AML-193 (cell line): ENCODE measurements at places on chromosomes 7 and 10.

GRCh38 chr7:129993275-129993674 lies 40.5 kb upstream of the UBE2H start:
- no peak for DNase-seq

DNA sequence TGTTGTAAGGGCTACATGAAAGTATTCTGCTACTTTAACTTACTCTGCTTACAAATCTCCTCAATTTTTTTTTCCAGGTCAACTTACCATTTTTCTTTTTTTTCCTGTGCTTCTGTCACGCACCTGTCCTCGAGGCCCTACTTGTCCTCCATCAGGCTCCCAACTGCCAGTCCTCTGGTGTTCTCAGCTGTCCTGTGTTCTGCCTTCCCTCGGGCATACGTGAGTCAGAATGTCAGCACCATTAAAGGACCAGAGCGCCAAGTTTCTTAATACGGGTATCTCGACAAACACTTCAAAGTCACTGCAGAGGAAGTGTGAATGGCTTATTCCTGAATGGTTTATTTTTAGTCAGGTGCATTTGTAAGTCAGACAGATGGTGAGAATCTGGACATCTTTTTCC lies at the start of gene TEX47:
TEX47 (minus strand) TSS at position 185 of the 400 bp plus-strand sequence. CDS start 795 bp downstream, outside the sequence.
- DNase-seq, result no peak

- DNase-seq, result no peak
Measured at GRCh38 chr10:71366690-71367089, 30.0 kb upstream of the CDH23 start.

- DNase-seq, result no peak
Measured at GRCh38 chr10:12513775-12514673, 164.7 kb downstream of the CAMK1D start.

- no peak for DNase-seq
Measured at GRCh38 chr10:43921881-43922280, 273.2 kb upstream of the ZNF32 start.

DNA sequence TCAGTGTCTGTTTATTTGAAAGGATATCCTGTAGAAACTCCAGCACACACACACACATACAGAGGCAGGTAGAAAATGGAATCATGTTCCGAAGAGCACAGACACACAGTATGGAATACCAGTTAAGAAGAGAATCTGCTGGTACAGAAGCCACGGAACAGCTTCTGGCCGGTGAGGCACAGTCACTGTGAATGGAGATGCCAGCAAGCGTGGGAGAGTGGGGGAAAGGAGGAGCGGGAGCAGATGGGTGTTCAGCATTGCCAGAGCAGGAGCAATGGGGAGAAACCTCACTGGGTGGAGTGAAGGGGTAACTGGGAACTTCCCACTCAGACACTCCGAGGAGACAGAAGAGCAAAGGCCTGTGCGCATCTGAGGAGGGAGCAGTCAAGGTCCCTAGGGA lies 9.5 kb upstream of the IMPDH1 start:
- no peak for DNase-seq

DNA sequence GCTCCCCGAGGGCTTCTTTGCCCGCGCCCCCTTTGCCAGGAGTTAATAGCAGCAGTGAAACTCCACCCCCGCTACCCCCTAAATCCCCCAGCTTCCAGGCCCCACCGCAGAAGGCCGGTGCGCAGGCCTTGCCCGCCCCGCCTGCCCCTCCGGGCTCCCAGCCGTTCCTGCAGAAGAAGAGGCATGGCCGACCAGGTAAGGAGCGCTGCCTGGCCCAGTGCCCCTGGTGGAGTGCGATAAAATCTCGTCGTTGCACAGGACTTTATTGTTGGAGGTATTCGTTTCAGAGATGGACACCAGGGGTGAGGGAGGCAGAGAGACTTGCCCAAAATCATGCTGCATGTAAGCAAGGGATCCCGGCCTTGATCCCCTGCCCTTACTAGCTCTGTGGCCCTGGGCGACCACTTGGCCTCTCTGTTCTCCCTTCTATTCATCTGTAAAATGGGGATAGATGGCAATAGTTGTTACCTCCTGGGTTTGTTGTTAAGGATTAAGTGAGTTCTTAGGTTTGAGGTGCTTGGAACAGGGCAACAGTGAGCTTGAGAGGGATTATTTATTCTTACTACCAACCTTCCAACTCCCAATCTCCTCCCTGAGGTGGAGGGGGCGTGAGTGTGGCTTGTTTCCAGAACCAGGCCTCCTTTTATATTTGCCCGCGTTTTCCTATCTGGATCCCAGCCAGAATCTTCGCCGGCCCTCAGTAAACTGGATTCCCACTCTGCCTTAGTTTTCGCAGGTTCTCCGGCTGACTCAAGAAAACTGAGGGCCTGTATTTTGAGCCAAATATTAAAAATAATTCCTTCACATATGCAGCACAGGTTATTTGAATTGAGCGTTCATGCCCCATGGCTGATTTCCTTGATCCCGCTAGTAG lies 78.3 kb downstream of the WIPF3 start:
- DNase-seq, result no peak

- no peak for DNase-seq
Measured at GRCh38 chr10:34798654-34799053, 16.4 kb downstream of the PARD3 start.

GRCh38 chr10:129918401-129918800 lies 45.7 kb downstream of the EBF3 start:
- no peak for DNase-seq

GRCh38 chr10:114823077-114823463 lies 1.5 kb downstream of the FHIP2A start:
- no peak for DNase-seq

GRCh38 chr7:17774716-17775288 lies 165.5 kb downstream of the SNX13 start:
- no peak for DNase-seq

DNA sequence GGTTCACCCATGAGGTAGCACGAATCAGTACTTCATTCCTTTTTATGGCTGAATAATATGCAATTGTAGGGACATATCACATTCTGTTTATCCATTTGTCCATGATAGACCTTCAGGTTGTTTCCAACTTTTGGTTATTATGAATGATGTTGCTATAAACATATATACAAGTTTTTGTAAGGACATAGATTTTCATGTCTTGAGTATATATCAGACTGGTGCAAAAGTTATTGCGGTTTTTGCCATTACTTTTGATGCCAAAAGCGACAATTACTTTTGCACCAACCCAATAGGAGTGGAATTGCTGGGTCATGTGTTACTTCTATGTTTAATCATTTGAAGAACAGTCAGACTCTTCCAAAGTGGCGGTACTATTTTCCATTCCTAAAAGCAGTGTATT lies 361.5 kb downstream of the RPS24 start:
- no peak for DNase-seq

- peak; percentile 53 for DNase-seq
Measured at GRCh38 chr7:17564678-17565212, 266.3 kb downstream of the AHR start.

DNA sequence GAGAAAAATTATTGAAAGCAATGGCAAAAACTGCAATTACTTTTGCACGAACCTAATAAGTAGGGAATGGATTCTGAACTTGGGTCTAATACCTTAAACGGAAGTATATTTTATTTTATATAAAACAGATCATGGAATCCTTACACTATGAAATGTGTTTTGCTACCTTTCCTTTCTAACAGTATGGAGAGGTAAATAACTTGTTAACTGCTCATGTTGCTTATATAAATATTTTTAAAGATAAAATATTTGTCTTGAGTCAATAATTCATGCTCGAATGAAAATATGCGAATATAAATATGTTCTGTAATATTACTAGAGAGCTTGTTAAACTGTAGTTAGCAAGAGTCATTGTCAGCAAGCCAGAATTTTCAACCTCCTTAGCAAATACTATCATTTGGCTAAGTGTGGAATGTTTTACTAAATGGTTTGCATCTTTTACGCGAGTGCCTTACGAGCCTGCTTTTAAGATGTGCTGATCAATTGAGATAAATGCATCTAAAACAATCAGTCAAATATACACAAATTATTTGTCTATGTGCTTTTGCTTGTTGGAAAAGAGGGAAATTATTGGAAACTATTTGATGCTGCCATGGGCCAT lies 5.9 kb downstream of the GNAT3 start:
- no peak for DNase-seq

GRCh38 chr10:21055339-21056135 lies 158.4 kb upstream of the NEBL start:
- no peak for DNase-seq

DNA sequence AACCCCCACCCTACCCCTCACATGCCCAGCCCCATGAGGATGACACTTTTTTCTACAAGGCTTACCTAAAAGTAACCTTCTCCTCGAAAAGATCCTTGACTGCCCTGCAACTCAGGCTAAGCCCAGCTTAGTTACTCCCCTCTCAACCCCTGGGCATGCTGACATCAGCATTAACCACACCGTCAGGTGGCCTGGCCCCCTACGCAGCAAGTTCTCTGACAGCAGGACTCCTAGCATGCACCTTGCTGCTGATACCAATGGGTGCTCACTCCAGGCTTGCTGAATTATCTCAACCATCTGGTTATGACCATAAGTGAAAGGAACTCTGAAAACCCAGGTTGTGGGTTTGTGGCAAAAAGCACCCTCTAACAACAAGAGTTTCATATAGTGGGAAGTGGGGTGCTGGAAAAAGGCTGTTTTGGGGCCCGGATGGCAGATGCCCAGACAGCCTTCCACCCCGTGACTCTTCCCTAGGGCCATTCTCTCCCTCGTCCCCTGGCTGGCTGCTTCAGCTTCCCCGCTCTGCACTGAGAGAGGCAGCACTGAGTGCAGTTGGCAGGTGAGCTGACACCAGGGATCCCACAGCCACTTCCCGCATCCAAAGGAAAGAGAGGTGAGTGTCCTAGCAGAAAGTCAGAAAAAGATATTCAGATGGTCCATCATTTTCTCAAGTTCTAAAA lies 518.9 kb downstream of the KCNMA1 start:
- no peak for DNase-seq

GRCh38 chr10:87575851-87576250 lies 71.2 kb downstream of the MINPP1 start:
- DNase-seq, result no peak

DNA sequence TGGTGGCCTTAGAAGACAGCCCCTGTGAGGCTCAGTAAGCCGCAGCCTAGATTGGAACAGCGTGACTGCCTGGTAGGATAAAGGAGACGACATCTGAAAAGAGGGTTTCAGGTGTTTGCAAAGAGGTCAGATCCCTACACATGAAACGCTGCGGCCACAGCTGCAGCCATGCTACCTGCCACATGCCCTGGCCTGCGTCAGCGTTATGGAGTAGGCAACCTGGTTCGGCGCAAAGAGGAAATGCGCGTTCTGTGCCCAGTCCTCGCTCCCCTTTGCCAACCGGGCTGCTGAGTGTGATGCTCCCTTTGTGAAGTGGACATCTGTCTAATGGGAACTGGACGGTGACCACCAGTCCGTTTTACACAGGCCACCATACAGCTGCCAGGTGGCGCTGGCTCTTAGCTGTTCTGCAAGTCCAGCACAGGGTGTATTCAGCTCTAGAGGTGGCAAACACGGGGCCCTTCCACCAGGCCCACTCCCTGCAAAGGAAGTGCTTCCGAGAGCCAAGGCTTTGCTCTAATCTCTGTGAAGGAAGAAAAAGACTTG lies 160.3 kb downstream of the CELF2 start:
- no peak for DNase-seq

DNA sequence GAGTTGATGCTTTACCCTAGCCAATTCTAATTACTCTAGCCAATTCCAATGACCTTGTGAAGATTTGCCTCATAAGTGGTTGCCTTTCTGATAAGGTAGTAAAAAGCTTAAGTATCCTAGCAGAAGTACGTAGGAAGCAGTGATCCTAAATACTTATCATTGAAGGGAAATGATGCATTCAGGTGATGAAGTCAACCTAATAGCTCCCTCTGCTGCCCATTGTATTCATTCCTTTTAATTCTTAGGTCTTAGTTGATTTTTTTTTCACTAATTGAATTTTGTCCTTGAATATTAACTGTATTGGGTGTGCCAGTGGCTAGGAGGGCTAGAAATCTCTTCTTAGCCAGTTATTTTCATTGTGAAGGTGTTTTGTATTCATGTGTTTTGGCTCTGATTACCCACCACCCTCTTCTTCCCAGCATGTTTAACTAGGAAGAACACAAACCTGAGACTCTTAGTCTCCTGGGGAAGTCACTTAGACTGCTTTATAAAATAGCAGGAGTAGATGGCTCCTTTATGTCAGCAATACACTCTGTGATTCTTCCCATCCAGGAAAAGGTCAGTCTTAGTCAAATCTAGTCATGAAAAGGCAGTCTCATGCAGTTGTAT lies 46.3 kb downstream of the PLEKHA8 start:
- peak; percentile 33 for DNase-seq

- no peak for DNase-seq
Measured at GRCh38 chr10:62812672-62813439, 3.3 kb downstream of the EGR2 start.

DNA sequence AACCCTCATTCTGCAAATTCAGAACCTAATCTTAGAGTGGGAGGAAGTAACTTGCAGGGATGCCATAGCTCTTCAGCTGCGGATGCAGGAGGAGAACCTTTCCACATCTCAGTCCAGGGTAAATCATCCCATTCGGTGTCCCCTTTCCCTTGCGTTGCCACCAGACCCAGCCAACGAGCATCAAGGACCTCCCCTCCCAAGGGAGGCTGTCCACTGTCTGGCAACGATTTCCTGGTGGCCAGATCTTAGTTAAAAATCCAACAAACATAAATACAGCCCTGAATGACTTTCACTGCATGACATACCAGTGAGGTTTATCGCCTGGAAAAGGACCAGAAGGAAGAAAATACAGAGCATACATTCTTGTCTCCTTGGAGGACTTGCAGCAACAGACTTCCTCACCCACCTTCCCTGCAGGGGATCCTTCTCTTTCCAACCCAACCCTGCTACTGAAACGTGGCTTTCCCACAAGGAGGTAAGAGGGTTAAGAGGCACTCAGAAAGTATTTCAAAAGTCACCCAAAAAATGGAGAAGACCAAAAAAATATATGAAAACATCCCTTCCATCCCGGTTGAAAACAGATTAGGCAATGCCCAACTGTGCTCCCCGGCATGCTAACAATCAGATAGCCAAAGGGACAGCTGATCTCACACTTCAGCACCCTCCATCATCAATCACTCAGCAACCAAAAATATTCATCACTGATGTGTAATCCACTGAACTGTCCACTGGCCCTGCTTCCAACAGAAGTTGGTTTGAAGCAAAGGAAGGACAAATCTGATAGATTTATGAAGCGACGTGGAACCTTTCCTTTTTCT lies 206.6 kb downstream of the TNS3 start:
- no peak for DNase-seq

DNA sequence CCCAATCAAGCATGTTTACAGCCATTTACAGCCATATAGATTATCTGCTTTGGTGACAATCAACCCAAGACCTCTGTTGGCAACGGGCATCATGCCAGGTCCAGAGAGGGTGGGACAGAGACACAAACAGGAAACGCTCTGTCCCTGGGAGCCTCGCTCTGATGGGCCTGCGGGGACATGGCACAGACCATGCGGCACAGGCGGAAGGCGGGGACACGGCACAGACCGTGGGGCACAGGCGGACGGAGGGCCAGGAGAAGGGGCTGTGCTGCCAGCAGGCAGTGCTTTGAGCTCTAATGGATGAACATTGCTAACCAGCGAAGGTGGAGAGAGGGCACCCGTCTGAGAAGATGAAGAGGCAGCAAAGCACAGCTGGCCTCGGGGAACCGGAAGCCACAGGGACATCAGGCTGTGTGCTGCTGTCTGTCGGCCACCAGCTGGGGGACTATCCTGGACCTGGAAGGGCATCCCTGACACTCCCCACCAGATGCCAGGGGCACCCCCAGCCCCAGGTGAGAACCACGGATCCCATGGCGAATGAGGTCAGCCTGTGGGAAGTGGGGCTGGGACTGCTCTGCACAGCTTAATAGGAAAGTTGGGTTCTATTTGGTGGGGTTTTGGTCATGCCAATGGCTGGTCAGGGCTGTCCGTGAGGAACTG lies 61.0 kb downstream of the DIP2C start:
- no peak for DNase-seq

GRCh38 chr7:30780941-30781340 lies 9.7 kb downstream of the MINDY4 start:
- DNase-seq, result no peak

- no peak for DNase-seq
Measured at GRCh38 chr7:39509912-39510311, 56.3 kb upstream of the YAE1 start.
